H9 (cell line): ENCODE measurements at places on chromosomes 2 and 18. TPM values are rescaled to one million over a fixed set of nuclear protein-coding genes. Genes with fewer than 3 reads are reported as not detected.

DNA sequence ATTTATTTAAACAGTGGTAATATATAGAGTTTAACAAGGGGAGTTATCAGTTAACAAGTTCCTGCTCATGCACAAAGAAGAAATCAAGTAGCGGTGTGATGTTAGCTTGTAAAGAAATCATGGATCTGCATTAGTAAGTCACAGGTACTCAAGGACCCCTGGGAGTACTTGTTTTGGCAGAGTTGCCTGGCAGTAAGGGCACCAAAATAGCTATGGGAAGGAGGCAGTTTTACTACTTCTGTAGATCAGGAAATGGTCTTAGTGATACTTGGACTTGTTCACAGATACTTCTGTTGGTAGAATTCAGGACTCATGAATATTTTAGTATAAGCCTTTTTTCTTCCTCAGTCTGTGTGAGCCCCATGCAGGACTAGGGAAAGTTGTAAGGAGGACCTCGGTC is 107.3 kb upstream of the IL1R2 start:
- no peak for DNase-seq

GRCh38 chr2:173989160-173989883 is 24.1 kb upstream of the SP3 start:
- DNase-seq: no peak

- peak; percentile 63 for DNase-seq
These were observed 4.2 kb upstream of the POU3F3 start for GRCh38 chr2:104849618-104850141.

GRCh38 chr2:181404472-181404871 is 52.7 kb upstream of the ITGA4 start:
- no peak for DNase-seq

DNA sequence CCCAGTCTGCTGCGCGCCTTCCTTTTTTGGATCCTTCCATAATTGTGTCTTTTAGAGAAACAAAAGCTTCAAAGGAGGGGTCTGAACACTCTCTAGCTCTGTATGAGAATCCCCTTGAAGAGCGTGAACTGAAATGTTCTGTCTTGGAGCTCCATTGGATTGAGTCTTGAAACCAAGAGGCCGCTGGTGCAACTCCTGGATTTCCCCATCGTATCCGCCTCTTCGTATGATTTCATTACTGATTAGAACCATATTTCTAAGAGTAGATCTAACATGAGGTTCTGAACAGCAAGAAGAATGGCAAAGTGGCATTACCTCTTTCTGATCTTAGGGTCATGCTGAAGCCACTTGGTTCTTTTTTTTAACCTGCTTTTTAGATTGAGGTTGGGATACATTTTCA is 31.4 kb upstream of the NRP2 start:
- no peak for DNase-seq

LIMS2 gene
- 5.7 and 5.9 TPM in 2 replicates for total RNA-seq

DNA sequence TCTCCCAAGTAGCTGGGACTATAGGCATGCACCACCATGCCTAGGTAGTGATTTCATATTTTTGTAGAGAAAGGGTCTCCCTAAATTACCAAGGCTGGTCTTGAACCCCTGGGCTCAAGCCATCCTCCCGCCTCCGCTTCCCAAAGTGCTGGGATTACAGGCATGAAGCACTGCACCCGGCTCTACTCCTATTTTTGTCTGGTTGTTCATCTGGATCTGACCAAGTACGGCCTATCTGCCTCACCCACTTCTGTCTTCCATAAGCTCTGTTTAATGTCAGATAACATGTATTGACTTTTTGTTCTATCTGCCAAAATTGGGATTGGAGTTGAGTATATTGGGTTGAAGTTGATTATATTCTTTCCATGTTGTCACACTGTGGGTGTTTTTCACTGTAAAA is 198.4 kb downstream of the AFF3 start:
- DNase-seq: no peak

GRCh38 chr18:77701977-77702376 is 452.3 kb downstream of the GALR1 start:
- no peak for DNase-seq

CYBRD1 gene
- total RNA-seq: 3.6 and 5.4 TPM in 2 replicates

GRCh38 chr2:235773188-235773928 is 279.5 kb downstream of the AGAP1 start:
- peak; percentile 50 for DNase-seq

DNA sequence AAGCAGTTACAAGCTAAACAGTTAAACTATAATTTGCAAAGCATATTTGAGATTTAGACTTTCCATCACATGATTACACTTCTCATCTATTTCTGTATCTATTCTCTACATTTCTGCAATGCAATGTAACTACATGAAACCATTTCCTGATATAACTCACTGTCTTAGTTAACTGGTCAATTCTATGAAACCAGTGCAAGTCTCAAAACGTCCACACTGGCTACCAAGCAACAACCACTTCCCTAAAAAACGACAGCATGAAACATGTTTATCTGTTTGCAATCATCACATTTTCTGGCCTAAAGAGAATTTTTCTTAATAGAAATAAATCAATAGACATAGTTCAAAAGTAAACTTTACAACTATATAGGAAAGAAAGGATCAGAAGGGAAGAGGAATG is 17.4 kb downstream of the FECH start:
- no peak for DNase-seq

- no peak for DNase-seq
These were observed 36.2 kb downstream of the EHD3 start for GRCh38 chr2:31270131-31270530.

GRCh38 chr2:42523341-42523740 is 29.6 kb upstream of the KCNG3 start:
- peak; percentile 39 for DNase-seq

CWC22 gene
- 42.9 and 43.4 TPM in 2 replicates for total RNA-seq

WNT10A gene
- not detected in 2 replicates for total RNA-seq

DNA sequence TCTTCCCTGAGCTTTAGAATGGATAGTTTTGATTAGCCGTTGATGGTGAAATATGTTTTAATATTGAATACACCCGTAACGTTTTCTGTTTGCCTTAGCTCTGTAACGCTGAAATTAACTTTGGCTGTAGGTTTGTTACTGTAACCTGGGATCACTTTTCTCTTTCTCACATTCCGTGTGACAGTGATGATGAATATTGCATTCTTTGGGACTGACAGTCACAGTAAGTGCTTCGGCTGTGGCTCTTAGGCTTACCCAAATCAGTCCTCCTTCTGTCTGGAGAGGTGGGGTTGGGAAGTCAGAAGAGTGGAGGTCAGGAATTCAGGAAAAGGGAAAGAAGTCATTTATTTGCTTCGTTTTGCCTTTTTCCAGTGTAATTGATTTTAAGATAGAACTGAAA is 18.0 kb downstream of the RMC1 start:
- DNase-seq: no peak

- DNase-seq: no peak
These were observed 3.4 kb upstream of the BCL11A start for GRCh38 chr2:60556576-60557485.

PAX8 gene
- not detected in 2 replicates for total RNA-seq

MARCHF4 gene
- total RNA-seq: 0.26 and 0.33 TPM in 2 replicates

GRCh38 chr2:30706534-30707303 is 100.5 kb downstream of the CAPN13 start:
- DNase-seq: peak; percentile 55
